Neural progenitor cell (in vitro differentiated cells): ENCODE measurements at places on chromosomes 4 and X. TPM values are rescaled to one million over a fixed set of nuclear protein-coding genes. Genes with fewer than 3 reads are reported as not detected.

The AWAT2 gene
- total RNA-seq, result not detected in 2 replicates

The FAM241A gene
- 0.03 TPM in 1 of 2 replicates, not detected in the other for total RNA-seq

The TCEAL6 gene
- total RNA-seq, result not detected in 2 replicates

The GLOD5 gene
- total RNA-seq, result not detected in 2 replicates

The VEGFD gene
- total RNA-seq, result 0.46 TPM in 1 of 2 replicates, not detected in the other

The HSFX4 gene
- not detected in 2 replicates for total RNA-seq

The NPY2R gene
- 6.1 and 8.5 TPM in 2 replicates for total RNA-seq

The TBC1D1 gene
- total RNA-seq, result 208 and 226 TPM in 2 replicates

The PPP2R2C gene
- total RNA-seq, result 2.5 and 3.5 TPM in 2 replicates

The PABPC1L2A gene
- 0.77 TPM in 1 of 2 replicates, not detected in the other for total RNA-seq

The NEXMIF gene
- 1.1 and 2.8 TPM in 2 replicates for total RNA-seq

The CFP gene
- total RNA-seq, result 0.06 and 0.40 TPM in 2 replicates

The GNRHR gene
- not detected in 2 replicates for total RNA-seq

The CSAG2 gene
- not detected in 2 replicates for total RNA-seq

The COL4A5 gene
- total RNA-seq, result 104 and 115 TPM in 2 replicates

The PRRG1 gene
- 6.9 and 8.7 TPM in 2 replicates for total RNA-seq

The FAM47C gene
- not detected in 2 replicates for total RNA-seq

The TEX13D gene
- not detected in 2 replicates for total RNA-seq

The FDCSP gene
- total RNA-seq, result not detected in 2 replicates

The LRRC66 gene
- total RNA-seq, result 0.40 and 1.0 TPM in 2 replicates

The DCUN1D4 gene
- 98.7 and 180 TPM in 2 replicates for total RNA-seq

The RBM46 gene
- 0.07 and 0.09 TPM in 2 replicates for total RNA-seq

The ZNF732 gene
- total RNA-seq, result not detected in 2 replicates
